ENCODE measurements at places on chromosomes 2 and 18.

GRCh38 chr2:72956936-72957335, 39.6 kb downstream of the EMX1 start:
- peak; percentile 5 for DNase-seq

- no peak for DNase-seq
Observed at GRCh38 chr2:25269233-25269632, 72.5 kb downstream of the DNMT3A start.

DNA sequence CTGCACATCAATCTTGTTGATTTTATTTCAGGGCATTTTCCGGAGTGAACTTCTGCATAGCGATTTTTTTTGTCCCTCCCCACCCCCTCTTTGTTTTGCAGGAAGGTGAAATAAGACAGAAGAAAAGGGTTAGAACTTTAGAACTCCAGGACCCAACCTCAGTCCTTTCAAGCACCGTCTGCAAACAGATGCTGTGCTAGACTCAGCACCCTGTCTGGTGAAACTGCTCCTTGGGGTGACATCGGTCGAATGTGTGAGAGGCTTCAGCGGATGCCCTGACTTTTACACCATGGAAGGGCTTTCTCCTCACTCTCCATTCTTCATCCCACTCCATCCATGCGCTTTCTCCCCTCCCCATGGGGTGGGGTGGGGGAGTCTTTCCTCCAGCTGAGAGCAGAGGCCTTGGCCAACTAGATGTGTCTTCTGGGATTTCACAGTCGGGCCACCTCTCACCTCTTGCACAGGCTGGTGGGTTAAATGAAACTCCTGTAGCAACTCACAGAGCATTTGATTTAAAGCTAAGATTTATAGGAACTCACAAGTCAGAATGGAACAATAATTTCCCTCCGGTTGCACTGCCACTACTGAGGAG, 43.3 kb upstream of the EDAR start:
- DNase-seq: no peak

DNA sequence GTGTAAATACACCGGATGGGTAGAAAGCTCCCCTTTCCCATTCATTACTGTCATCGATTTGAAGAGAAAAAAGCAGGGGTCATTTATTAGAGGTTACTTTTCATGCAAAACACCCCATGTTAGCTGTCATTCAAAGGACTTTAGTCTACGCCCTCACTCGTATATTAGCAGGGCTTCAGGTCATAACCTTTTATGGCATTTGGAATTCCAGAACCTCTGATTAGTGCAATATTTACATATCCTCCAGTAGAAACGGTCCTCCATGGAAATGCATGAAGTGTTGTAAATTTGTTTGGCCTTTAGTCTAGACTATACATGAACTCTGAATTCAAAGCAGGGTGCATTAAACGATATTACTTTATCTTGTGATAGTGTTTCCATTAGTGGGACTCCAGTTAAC, 180.5 kb downstream of the ZNF516 start:
- DNase-seq: no peak

DNA sequence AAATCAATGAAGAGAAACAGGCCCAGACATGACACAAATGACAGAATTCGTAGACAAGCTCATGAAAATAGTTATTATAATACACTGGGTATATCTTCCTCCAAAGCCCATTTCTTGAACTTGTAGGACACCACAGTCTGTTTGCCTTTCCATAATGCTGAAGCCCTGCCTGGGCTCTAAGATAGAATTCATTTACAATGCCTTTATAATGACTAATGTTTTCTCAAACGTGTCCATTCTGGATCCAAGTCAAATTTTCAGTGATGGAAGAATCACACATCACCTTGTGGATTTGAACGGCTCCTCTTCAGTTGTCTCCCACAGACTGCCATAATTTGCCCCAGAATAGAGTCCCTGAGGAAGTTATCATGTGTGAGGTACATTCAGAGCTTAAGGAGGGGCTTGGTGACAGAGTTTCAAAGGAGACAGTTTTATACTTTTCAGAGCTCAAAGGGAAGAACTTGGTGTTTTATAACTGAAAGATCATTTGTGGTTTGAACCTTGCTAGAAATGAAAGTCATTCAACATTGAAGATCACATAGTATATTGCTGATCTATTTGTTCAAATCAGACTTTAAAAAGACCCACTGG, 38.2 kb downstream of the CASP8 start:
- no peak for DNase-seq

GRCh38 chr18:35542356-35542755, 39.2 kb upstream of the GALNT1 start:
- no peak for DNase-seq

DNA sequence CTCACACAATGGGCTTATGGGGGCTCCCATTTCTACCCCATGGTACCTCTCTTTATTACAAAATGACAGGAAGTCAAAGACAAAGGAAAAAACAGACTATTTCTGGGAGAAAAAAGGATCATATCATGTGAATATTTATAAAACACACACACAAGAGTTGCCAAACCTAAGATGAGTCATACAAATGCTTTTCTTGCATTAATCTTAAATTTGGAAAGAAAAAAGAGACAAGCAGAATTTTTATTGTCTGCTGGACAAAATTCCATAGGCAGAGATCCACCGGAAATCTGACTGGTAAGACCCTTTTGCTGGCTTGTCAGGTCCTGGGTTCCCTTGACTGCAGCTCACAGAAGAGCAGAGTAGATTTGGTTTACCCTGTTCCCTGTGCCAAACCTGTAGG, 1732.3 kb upstream of the PIK3C3 start:
- DNase-seq: no peak

GRCh38 chr18:10908760-10909159, 240.6 kb downstream of the PIEZO2 start:
- no peak for DNase-seq

DNA sequence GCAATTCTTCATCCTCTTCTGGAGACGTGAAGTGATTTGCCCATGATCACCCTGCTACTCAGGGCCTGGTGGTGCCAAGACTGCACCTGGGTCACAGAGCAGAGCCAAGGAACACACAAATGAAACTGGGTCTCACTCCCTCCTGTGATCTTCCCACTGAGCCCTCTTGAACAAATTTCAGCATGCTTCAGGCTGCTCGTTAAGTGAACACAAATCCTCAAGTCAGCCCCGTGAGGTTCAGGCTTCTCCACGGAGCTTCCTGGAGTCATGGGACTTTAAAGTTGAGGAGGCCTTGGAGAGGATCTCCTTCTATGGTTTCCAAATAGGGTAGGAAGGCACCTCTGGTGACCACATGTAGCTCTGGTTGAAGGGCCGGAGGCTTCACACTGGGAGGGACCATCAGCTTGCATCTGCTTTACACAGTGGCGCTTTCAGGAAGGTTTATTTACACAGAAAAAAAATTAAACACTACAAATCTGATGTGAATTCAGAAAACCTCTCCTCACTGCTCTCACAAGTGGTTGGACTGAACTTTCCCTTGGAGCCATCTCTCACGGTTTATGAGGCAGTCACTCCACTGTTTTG, 255.4 kb downstream of the LOXHD1 start:
- DNase-seq: no peak

GRCh38 chr18:76364282-76365259, 130.5 kb downstream of the ZNF516 start:
- DNase-seq: no peak

DNA sequence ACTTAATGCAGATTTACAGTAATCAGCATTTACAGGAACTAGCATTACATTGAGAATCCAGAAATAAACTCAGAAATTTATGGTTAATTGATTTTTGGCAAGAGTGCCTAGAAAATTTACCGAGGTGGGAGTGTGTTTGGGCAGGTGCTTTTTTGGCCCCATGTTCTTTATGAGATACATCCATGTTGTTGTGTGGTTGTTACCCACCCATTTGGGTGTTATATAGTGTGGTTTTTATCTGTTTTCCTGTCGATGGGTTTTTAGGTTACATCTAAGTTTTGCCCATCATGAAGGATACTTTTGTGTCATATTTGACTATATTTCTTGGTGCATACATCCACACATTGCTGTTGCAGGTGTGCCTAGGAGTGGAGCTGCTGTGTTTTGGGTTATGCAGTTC, 82.0 kb downstream of the ATP9B start:
- no peak for DNase-seq

GRCh38 chr2:181218401-181218821, 238.0 kb downstream of the UBE2E3 start:
- no peak for DNase-seq

- peak; percentile 23 for DNase-seq
Observed at GRCh38 chr2:227374158-227374557, 4.9 kb downstream of the TM4SF20 start.

GRCh38 chr2:74843433-74843832, 9.5 kb downstream of the HK2 start:
- no peak for DNase-seq
